HT-29 (cell line): ENCODE measurements at places on chromosomes 13 and 19. TPM values are rescaled to one million over a fixed set of nuclear protein-coding genes. Genes with fewer than 3 reads are reported as not detected.

Gene ITGBL1
- not detected in 2 replicates for total RNA-seq

DNA sequence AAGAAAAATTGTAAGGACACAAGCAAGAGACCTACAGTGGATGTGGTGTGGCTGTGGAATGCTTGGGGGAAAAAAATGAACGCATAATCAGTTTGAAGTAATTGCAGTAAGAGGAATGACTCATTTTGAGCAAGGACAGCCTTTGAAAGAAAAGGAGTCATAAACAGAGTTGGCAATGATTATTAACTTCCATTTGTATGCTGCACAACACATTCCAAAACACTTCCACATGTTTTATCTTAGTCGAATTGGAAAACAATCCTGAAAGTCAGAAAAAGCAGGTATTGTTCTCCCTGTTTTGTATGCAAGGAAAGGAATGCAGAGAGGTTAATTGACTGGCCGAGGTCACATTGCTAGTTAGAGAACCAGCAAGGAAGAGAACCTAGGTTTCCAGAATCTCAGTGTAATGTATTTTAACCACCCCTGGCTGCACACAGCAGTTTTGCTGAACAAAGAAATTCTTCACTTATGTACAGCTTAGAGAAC lies 630.0 kb upstream of the MIR17HG start:
- DNase-seq = no peak

Gene RTBDN
- total RNA-seq = 0.13 and 0.16 TPM in 2 replicates

- DNase-seq = no peak
Measured at GRCh38 chr13:36715841-36716240, 42.0 kb downstream of the SERTM1 start.

DNA sequence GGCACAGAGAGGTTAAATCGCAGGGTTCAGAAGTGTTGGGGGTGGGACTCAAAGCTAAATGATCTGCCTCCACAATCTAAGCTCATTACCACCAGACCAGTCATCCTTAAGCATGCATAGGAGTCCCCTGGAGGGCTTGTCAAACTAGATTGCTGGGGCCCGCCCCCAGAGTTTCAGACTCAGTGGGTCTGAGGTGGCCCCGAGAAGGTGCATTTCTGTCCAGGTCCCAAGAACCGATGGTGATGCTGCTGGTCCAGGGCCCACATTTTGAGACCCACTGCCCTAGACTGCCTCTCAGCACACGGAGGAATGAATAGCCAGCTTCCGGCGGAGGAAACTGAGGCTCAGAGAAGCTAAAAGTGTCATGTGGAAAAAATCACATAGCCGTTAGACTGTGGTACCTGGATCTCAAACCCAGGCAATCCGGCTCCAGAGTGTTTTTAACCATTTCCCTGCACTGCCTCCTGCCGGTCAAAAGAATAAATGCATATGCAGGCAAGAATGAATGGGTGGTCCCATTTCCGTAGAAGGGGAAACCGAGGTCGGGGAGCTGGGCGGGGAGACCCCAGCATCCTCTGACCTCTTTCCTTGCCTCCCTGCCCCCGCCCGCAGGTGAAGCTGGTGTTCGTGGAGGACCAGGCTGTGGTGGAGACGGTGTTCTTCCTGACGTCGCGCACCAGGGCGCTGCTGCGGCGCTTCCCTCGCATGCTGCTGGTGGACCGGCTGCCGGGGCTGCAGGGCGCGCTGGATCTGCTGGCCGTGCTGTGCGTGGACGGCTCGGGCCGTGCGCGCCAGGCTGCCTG lies 23.8 kb downstream of the ZSWIM9 start:
- no peak for DNase-seq

Gene C1QTNF9B
- not detected in 2 replicates for total RNA-seq

Gene LILRA5
- total RNA-seq = not detected in 2 replicates
